ENCODE measurements at places on chromosomes 5 and 9. TPM values are rescaled to one million over a fixed set of nuclear protein-coding genes. Genes with fewer than 3 reads are reported as not detected.

GRCh38 chr5:56402266-56403220 is 169.4 kb upstream of the ANKRD55 start:
- peak; percentile 5 for DNase-seq

DNA sequence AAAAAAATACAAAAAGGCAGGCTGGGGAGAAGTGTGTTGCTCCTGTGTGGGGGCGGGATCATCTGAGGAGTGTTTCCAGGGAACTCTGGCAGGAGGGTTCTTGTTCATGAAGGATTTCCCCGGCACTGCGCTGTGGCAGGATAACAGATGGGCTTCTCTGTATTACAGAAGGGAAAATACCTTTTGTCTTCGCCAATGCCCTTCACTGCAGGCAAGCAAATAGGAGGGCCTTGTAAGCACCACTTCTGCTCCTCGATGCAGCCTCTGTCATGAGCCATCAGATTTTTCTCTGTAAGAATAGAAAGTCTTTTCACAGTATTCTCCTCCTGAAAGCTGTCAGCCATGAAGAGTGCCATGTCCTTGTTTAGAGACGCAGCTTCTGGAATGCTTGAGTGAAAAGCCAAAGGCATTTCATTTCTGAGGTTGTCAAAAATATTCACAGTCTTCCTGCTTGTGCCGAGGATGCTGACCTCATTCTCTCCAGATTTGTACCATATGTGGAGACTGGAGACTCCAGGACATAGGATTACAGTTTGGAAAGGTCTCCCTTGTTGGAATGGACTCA is 294.0 kb downstream of the YTHDC2 start:
- peak; percentile 51 for DNase-seq

DNA sequence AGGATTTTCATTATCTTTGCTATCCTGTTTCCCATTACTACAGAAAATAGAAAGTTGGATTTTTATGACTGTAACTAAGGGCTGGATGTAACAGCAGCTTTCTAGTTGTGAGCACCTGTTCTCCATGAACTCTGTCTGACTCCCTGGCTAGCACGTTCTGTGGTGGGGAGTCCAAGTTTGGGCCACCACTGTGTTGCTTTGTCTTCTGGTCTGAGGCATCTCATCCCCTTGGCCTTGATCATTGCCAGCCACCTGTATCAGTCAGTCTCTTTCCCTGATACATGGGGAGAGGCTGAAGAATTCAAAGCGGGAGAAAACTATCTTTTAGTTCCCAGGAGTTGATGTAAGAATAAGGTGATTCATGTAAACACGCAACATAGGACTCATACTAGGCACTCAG is 33.4 kb downstream of the WDR70 start:
- no peak for DNase-seq

GRCh38 chr5:149400304-149400703 is 21.2 kb upstream of the IL17B start:
- DNase-seq, result peak; percentile 57

DNA sequence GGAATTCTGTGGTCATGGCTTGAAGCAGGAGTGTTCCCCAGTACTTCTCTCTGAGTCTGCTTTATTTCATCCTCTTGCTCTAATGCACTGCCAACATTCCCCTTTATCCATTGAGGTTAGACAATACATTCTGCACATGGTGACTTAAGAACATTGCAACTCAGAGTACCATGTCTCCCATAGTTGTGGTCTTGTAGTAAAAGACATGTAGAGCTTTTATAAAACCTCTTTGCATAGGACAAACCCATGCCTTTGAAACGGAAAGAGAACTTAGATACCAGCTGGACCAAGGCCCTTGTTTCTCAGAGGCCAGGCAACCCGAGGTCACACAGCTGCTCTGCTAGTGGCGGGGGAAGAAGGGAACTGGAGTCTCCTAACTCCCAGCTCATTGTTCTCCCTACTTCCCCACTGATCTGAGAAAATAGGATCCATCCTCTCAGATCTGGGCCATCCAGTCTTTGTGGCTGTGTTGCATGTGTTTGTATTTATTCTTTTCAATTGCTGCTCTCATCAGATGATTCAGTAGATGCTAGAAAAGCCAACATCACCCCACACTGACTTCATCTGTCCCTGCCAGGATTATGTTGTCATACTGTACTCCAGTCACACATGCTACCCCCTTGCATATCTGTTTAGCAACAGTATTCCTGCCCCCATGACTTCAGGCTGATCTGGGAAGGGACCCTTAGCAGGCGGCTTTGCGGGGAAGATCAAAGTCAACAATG is 236.9 kb downstream of the SAXO1 start:
- DNase-seq, result peak; percentile 45

DNA sequence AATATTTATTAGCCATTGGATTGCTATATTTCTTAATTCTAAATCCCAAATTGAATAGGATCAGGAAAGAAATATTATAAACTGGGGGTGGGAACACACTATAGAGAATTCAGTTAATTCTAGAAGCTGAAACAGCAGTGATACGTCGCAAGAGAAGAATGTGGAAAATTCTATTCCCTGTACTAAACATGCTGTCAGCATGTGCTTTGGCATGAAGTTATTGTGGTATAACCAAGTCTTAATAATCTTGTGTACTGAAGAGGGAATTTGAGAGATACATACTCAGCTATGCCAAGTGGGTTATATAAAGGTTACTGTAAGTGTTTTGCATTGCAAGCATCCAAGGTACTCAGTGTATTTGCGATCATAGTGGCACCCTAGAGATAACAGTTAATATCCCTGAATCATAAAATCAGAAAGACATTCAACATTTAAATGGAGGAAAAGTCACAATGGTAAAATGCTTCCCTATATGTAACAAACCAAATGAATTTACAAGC is 1492.9 kb upstream of the C9orf72 start:
- DNase-seq, result no peak

GRCh38 chr5:126926187-126926586 is 104.2 kb downstream of the MARCHF3 start:
- no peak for DNase-seq

DNA sequence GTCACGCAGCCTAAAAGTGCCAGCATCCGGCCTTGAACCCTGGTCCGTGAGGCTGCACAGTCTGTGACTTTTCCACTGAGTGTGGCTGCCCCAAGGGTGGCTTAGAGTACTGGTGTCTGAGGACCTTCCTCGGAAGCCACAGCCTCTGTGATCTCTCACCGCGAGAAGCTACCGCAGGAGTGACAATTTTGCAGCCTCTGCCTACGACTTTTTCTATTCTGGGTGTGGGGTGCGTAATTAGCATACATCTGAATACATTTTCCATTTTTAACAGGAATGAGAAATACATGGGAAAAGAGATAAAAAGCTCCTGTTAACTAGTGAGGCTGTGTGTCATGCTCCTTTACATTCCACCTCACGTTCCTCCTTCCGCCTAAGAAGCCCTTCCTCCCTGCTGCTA is 48.3 kb upstream of the HRH2 start:
- DNase-seq, result no peak

GRCh38 chr9:100086097-100086635 is 12.6 kb downstream of the ERP44 start:
- no peak for DNase-seq

DNA sequence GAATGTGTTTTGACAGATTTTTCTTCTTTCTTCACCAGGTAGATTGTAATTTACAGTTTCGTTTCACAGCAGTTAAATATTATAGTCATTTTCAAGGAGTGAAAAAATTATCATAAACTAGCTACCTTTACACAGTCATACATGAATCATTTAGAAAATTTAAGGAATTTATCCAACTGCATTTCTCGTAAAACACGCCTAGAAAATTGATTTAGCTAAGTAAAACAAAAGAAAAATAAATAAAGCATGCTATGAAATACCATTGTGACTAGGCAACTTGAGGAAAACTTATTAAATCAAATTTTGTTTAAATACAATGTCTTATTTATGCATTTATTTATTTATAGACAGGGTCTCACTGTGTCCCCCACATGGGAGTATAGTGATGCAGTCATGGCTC is 109.9 kb upstream of the EMB start:
- DNase-seq, result no peak

DNA sequence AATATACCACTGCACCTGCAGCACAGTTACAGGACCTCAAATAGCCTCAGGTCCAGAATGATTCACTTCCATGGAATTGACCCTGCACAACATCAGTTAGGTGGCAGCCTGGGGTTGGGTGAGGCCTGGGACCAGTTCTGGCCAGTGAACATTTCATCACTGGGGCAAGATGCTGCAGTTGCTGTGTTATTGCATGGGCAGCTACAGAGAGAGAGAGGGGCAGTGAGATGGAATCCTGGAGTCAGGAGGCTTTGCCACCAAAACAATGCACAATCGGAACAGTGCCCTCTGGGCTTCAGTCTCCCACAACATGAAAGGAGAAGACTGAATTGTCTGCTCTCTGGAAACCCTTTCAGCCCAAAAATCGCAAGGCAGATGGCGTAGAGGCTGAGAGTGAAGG is 51.8 kb downstream of the SH3TC2 start:
- no peak for DNase-seq

GRCh38 chr9:5025416-5025815 is 40.3 kb downstream of the JAK2 start:
- no peak for DNase-seq

DNA sequence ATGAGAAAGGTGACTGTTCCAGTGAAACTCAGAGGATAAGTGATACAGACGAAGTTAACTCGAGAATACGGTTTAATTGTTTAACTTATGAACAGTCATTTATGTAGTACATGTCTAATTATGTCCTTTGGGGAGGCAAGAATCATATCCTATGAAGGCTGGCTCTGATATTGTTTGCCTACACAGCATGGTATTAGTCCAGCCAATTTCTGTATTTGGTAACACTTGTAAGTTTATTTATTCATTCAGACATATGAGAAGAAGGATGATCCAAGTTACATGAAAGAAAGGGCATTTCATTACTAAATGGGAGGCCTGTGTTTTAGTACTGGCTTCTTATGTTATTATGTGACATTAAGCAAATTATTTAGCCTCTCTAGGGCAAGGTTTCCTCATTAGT is 199.7 kb downstream of the NNT start:
- no peak for DNase-seq

DNA sequence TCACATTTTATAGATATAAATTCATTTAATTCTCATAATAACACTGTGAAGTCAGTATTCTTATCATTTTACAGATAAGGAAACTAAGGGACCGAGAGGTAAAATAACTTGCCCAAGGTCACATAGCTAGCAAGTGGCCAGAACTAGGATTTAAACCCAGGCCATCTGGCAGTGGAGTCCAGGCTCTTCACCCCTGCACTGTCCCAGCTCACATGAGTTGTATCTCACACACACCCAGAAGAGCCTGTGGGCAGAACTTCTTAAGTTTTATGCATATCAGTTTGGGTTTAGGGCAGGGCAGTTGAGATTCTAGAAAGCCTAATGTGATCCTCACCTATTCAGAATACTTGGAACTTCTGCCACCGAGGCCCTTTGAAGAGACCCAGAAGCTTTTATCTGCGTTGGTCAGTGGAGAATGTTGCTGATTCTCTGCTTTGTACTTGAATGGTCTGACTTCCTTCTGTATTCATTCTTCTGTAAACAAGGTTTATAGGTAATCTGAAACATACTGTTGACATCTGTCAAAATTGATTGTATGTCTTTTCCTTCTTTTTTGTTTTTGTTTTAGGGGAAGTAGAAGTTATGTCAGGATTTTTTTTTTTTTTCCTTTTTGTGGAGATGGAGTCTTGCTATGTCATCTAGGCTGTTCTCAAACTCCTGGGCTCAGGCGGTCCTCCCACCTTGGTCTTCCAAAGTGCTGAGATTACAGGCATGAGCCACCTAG is 75.8 kb downstream of the KIAA1958 start:
- DNase-seq, result no peak

DNA sequence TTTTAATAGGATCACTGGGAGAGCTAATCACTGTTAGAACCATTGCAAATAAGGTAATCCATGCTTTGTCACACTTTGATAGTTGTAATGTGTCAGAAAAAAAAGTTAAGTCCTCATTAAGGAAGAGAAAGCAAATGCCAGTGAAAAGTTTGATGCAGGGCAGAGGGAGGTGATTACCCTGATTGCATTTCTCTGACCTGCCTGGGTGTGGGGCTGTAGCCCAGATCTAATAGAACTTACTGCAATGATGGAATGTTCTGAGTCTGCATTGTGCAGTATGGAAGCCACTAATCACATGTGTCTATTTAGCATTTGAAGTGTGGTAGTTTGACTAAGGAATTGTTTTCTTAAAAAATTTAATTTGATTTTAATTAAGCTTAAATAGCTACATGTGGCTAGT is 202.7 kb downstream of the ATP10B start:
- peak; percentile 67 for DNase-seq

DNA sequence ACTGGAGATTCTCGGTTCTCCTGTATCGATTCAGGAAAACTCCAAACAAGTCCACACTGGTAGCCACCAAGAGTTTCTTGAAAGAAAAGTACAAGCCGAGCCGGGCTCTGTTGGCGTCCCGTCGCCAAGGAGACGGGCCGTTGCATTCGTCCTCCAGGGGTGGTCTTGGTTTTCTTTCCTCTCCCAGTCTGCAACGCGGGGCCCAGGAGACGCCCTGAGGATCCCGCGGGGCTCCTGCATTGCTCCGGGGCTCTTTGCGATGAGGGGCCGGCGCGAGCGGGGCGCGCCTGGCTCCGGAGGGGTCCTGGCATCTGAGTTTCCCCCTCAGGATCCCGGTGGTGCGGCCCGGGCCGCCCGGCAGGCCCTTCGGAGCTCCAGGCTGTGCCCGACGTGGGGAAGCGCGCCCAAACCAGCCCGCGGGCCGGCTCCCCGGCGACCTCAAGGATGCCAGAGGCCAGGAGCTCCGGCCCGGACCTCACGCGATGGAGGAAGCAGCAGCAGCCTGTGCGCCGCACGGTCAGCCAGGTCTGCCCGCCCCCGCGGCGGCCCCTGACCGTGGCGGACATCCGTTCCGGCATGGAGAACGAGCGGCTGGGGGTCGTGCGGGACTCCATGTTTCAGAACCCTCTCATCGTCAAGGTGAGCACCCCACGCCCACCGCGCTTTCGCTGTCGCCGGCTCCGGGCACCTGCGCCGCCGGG is at the start of gene CFAP77:
TSS of gene CFAP77 (plus strand) at position 384 of the 701 bp plus-strand sequence. CDS start at position 445, 61 bp downstream.
- peak; percentile 86 for DNase-seq

- peak; percentile 43 for DNase-seq
These were observed 1974.8 kb downstream of the EFNA5 start for GRCh38 chr5:105695941-105696340.

DNA sequence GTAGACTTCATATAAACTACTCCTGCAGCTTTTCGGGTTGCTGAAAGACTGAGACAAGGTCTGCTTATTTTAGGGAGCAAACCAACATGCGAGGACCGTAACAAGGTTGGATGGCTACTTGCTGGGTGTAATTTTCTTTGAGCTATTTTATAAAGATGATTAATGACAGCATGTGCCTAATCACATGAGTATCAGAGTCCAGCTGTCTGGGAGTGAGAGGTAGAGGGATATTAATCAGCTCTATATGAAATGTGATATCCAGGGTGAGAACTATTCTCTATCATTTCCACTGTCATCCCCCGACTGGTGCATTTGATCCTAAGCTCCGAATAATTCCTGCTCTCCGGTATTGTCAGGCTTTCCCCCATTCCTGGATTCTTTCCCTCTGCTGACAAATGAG is 193.8 kb upstream of the HMHB1 start:
- no peak for DNase-seq

The GOLPH3 gene
- 64.2 TPM for total RNA-seq

The SLC36A2 gene
- not detected for total RNA-seq

The C5orf46 gene
- not detected for total RNA-seq

The LCN2 gene
- not detected for total RNA-seq

The LVRN gene
- 0.53 TPM for total RNA-seq

The RORB gene
- 2.5 TPM for total RNA-seq

The PNPLA7 gene
- total RNA-seq, result 0.13 TPM

The CDH6 gene
- total RNA-seq, result 18.0 TPM

The ZNG1F gene
- total RNA-seq, result 7.8 TPM

The IL31RA gene
- total RNA-seq, result not detected

The SHOC1 gene
- not detected for total RNA-seq

Measured in neural progenitor cell (in vitro differentiated cells).